ENCODE measurements at places on chromosomes 7 and 10.

DNA sequence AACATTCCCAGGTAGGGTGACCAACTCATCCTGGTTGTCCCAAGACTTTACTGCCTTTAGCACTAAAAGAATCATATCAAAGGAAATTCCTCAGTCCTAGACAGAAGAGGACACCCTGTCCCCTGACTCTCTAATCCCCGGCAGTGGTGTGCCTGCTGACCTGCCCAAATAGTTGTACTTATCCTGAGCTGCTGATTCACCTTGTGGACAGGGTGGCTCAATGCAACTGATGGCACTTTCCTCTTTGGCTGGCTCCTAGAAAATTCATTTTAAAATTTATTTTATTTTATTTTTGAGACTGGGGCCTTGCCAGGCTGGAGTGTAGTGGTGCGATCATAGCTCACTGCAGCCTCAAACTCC, 111.7 kb downstream of the JCAD start:
- no peak for DNase-seq

- DNase-seq = no peak
Measured at GRCh38 chr10:118101501-118101900, 54.8 kb upstream of the RAB11FIP2 start.

GRCh38 chr10:58992830-58993460, 183.5 kb upstream of the PHYHIPL start:
- DNase-seq = no peak

GRCh38 chr10:33082373-33082895, 124.4 kb upstream of the ITGB1 start:
- no peak for DNase-seq

GRCh38 chr7:117323851-117324711, 1.2 kb upstream of the WNT2 start:
- DNase-seq = peak; percentile 20

- no peak for DNase-seq
Measured at GRCh38 chr10:29131952-29132547, 156.8 kb upstream of the LYZL1 start.
